ENCODE measurements at places on chromosomes 12 and 14.

DNA sequence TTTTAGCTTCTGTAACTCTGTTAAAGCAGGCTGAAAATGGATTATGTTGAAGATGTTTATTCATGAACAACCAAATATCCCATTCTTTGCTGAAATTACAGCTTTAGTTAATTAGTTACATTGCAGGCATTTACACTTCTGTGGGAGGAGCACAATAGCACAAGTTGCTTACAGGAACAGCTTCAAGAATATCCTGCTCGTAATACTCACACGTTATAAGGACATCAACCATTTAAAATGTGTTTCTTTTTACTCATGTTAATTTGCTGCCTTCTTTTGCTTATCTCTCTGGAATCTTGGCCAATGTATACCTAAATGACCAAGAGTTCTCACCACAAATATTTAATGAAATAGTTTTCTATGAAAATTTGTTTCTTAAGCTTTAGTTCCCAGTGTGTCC, 305.2 kb upstream of the SYT1 start:
- no peak for DNase-seq

DNA sequence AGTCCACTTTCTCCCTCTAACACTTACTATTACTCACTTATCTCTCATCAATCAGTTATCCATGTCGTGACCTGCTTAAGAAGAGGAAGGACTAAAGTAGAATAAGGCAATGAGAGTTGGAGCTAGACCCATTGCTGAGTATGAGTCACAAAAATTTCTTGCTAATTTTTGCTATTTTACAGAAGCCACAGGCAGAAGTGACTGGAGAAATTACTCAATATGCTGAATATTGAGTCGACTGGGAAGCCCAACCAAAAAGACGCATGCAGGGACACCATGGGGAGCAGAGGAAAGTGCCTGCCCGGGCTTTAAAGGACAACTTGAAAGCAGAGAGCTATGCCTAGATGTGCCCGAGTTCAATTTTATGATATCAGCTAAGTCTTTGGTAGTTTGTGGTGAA, 115.4 kb upstream of the FOXG1 start:
- no peak for DNase-seq

GRCh38 chr14:98368221-98368620, 903.8 kb downstream of the BCL11B start:
- DNase-seq = no peak

GRCh38 chr14:27390155-27390554, 792.3 kb upstream of the NOVA1 start:
- DNase-seq = no peak

DNA sequence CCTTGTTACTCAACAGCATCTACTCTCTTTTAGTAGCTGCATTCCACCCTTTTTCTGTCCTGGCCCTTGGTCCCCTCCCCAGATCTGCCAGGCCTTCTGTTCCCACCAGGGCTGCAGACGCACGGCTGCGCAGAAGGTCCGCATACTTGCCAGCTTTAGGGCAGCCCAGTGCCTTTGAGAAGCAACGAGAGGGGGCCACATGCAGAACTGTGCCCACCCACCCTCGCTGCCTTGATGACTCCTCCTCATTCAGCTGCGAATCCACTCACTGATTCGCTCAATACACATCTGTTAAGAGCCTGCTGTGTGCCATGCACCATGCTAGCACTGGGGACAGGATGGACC, 39.2 kb downstream of the PRIMA1 start:
- DNase-seq = no peak

Measured in NCI-H2081 (cell line).